Osteoblast (primary cell): ENCODE measurements at places on chromosomes 2 and 18. TPM values are rescaled to one million over a fixed set of nuclear protein-coding genes. Genes with fewer than 3 reads are reported as not detected.
A peak's percentile ranks its signal among the peaks of the same experiment; 100 is the strongest.

Gene RGPD4
- under 0.01 TPM in 1 of 2 replicates, not detected in the other for total RNA-seq

Gene IL1RL1
- total RNA-seq = under 0.01 and 0.29 TPM in 2 replicates

Gene PPIG
- 23.3 and 25.3 TPM in 2 replicates for total RNA-seq

Gene MFSD2B
- 0.36 TPM in 1 of 2 replicates, not detected in the other for total RNA-seq

DNA sequence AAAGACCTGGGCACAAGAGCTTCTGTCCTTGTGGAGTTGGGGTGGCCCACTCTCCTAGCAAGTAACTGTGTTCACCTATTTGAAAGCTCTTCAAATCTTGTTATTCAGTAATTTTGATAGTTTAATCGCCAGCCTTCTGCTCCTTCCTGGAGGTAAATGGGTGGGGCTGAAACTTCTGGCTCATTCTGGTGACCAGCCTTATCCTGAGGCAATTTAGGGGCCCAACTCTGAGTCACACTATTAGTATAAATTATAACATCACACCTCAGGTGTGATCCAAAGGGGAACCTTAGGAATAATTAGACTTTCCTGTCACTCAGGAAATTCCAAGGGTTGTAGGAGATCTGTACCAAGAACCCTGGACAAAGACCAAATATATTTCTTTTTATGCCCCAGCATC lies 255.8 kb upstream of the RGPD4 start:
- no peak for DNase-seq

- DNase-seq = no peak
Observed at GRCh38 chr2:126495189-126495588, 160.8 kb upstream of the GYPC start.

DNA sequence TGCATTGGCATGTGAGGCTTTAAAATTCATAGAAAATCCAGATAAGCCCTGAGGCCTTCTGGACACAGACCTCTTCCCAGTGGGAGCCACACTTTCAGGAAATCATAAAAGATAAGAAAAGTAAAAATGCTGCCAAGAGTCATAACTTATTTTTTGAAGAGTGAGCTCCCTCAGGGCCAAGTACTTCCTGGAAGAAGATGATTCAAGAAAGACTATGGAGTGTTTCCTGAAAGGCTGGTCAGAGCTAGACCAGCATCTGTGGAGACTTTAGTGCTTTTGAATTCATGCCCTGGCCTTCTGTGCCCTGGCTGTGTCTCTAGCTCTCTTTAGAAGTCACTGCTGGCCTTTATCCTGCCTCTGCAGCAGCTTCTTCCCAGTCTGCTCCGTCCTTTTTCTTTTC lies 6.4 kb upstream of the XDH start:
- peak; percentile 68 for DNase-seq

DNA sequence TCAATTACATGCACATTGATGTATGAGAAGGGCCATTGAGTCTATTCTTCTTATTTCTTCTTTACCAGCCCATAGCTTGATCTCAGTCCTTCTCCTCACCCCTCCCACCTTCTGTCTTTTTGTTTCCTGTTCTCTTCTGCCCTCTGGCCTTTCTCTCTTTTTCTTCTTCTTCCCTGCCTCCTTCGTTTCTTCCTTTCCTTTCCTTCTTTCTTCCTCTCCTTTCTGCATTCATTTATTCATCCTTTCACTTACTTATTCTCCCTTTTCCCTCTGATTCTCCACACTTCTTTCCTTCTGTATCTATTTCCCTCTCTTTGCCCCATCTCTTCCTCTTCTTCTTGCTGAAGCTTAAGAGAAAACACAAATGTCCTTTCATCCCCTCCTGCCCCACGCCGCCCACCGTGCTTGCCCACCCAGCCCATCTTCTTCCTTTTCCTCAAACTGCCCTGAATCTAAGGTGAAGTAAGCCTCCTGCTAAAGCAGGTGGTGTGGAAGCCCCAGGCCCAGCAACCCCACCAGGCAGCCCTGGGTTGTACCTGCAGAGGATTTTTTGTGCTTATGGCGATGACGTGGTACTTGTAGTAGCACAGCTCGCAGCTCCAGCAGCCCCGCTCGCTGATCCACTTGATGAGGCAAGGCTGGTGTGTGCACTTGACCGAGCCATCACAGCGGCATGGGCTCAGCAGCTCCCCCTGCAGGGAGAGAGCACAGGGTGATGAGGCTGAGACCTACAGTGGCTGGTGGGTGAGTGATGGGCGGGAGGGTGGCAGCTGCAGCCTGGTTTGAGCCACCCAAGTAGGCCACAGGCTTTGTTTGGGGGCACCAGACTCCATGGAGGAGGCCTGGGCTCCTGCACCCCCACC lies 89.0 kb downstream of the MARCHF4 start:
- DNase-seq = no peak

DNA sequence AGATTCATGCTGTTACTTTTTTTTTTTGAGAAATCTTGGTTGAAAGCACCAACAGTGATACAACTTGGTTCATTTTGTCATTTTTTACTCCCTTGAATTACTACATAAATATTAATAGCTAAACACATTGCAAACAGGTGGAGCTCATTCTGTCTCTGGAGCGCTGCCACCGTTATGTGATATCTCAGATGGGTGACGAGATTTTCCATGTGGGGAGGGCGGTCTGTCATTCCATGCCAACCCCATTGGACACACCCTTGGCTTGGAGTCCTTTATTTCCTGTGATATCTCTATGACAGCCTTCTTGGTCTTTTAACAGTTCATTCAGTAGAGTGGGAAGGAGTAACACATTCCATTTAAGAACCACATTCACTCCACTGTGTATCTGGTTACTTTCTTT lies 794.8 kb downstream of the SATB2 start:
- DNase-seq = no peak

DNA sequence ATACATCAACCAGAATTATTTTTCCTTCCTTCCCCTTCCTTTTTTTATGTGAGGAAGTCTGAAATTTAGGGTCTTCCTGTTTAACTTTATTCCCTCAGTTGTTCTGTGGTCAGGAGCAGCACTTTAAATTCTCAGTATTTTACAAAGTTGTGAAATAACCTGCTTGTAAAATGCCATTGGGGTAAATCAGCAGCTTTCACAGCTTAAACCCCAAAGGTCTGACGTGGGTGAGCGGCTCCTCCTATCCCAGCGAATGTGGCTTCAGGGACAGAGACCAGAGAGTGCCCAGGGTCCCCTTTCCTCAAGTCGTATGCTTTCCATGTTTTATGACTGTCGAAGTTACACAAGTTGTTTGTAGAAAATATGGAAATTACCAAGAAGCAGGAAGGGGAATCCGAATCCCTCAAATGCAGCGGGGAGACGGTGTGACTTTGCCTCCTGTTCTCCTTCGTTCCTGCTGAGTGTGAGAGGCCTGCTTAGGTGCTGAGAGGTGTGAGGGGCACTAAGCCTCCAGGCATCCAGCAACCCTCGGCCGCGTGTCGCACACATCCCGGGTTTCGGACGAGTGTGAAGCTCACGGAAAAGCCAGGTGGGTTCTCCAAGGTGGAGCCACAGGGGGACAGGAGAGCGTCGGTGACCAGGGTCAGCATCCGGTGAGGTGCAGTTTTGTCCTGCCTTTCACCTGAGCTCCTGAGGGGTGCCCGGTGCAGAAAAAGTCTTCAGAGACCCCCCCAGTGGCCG lies 10.8 kb upstream of the KCNG2 start:
- DNase-seq = peak; percentile 98

DNA sequence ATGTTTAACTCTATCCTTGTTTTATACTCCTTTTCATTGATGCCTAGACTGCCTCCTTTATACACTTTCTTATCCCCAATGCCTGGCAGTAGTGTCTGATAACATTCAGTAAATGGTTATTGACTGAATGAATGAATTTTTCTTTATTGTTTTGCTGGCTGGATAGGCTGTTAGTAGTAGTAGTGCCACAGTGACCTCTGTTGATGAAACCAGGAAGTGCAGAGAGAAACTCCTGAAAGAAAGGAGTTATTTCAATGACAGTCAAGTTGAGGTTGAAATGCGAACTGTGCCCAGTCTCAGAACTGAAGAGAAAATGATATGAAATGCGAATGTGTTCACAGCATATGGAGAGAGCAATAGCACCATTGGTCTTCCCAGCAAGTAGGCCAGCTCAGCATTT lies 26.8 kb upstream of the SLC9A2 start:
- no peak for DNase-seq

- DNase-seq = no peak
Observed at GRCh38 chr2:6526093-6526824, 339.4 kb downstream of the CMPK2 start.

- DNase-seq = no peak
Observed at GRCh38 chr18:32440518-32440917, 30.2 kb downstream of the GAREM1 start.

- DNase-seq = peak; percentile 49
Observed at GRCh38 chr18:37251679-37252078, 313.9 kb downstream of the CELF4 start.

- no peak for DNase-seq
Observed at GRCh38 chr2:120307482-120307881, 38.5 kb upstream of the INHBB start.
